Stomach (tissue), 19 donors: ENCODE measurements at places on chromosomes 2 and 18.

DNA sequence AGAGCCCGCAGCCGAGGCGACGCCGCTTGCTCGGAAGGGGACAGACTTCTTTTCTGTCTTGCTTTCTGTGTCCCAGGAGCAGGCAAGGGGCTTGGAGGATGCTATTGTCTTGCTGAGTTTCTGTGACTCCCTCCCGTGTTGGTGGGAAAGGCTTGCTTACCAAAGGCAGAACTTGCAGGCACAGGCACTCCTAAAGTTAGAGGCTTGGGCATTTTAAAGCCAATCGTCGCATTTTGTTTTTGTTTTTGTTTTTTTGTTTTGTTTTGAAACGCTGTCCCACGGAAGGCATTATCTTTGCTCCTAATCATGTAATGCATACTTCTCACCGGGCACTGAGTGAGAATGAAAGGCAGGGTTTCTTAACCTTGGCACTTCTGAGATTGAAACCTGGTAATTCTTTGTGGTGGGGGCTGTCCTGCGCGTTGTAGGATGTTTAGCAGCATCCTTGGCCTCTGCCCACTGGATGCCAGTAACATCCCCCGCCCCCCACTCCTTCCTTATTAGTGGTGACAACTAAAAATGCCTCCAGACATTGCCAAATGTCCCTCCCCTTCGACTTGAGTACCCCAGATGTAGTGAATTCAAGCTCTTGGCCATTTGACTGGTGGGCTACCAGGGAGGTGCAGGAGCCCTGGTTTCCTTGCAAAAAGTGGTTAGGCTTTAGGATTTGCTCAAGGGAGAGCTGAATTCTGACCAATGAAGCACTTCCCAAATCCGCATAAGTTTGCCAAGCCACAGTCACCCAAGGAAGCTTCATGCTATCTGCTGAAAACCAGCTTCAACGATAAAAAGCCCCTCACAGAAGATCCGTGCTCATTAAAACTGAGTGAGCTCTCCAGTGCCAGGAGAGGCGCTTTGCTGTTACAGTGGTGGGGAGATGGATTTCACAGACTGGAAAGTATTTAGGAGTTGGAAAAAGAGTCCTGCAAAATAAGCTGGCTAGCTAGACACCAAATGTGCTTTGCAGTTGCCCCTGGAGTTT, 1.2 kb downstream of the ANTXR1 start:
- peak; percentile 59 for DNase-seq

GRCh38 chr2:88600038-88600465, 27.2 kb downstream of the EIF2AK3 start:
- peak; percentile 95 for DNase-seq

GRCh38 chr2:26982102-26982742, 11.8 kb downstream of the MAPRE3 start:
- DNase-seq, result peak; percentile 92

DNA sequence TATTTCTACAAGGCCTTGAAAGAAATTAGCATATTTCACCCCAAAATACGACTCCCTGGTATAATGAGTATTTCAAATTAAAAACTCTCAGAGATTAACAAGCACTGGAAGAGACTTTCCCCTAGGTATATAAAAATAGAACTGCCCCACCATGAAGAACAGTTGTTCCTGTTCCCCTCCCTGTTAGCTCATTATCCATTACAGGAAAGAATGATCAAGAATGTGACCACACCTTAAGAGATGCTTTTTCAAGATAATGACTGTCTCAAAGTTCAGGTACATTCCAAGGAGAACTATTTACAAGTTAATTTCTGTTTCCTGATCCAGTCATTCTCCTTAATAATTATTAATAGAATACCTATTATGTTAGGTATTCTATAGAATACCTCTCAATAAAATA, 1220.6 kb upstream of the CDH2 start:
- DNase-seq, result no peak

GRCh38 chr18:10463096-10463495, 8.7 kb downstream of the APCDD1 start:
- no peak for DNase-seq

DNA sequence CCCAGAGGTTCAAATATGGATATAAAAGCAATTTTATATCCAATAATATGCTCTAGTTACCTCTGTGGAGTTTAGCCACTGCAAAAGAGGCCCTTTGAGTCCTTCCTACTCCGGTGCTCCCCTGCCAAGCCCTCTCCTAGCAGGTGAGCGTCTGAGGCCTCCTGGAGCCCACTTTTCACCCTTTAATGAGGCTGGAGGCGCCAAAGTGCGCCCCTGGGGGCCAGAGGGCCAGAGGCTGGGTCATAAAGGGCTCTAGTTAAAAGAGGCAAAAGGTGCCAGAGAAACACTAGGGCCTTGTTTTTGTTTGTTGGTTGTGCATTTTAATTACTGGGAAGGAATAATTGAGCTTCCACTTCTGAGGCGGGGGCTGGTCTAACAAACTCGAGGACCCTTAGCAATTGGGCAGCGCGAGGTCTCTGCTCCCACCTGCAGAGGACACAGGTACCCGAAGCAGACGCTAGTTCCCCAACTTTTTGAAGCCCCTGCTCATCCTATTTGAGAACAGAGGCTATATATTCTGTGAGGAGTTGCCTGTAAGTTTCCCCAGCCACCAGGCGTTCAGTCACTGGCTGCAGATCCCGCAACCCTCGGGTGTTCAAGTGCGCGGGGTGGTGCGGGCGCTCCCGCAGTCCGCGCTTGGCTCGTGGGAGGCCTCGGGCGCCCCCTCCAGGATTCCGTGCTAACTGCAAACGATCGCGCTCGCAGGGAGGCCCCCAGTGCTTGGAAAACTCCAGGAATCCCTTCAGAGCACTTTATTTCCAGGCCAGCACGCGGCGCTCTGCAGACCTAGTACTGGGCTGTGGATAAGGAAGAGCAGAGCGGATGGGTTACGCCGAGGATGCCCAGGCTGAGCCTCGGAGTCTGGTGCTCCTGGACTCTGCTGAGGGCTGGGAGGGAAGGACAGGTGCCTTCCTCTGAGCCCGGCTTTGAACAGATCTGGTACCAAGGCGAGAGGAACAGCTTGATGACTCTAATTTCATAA, 14.1 kb downstream of the MSGN1 start:
- DNase-seq, result peak; percentile 58

GRCh38 chr2:8171608-8172007, 510.2 kb upstream of the ID2 start:
- no peak for DNase-seq

DNA sequence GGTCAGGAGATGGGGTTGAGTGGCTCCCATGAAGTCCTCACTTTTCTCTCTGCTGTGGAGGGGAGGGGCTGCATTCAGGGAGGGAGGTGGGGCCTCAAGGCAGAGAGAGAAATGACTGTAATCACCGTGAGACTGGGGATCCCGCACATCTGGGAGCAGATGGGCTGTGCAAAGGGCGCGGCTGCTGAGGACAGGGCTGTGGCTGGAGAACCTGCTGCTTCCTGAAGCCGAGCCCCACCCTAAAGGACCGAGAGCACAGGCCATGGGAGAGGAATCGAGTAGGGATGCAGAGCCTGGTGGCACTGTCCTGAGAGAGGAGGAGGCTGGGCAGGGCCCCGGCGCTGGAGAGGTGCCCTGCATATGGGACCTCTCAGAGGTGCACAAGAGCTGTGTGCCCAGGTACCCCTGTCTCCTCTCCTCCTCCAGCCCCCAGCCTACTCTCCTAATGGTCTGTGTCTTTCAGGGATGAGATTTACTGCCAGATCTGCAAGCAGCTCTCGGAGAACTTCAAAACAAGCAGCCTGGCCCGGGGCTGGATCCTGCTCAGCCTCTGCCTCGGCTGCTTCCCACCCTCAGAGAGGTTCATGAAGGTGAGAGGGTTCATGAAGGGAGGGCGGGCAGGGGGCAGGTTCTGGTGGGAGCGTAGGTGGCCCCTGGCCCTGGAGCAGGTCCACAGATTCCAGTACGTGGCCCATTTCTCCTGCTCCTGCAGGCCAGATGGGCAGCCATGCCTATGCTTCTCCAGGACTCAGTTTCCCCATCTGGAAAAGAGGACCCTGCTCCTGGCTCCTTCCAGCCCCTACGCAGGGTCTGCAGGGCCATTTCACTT, 25.9 kb upstream of the GPR17 start:
- DNase-seq, result peak; percentile 9

DNA sequence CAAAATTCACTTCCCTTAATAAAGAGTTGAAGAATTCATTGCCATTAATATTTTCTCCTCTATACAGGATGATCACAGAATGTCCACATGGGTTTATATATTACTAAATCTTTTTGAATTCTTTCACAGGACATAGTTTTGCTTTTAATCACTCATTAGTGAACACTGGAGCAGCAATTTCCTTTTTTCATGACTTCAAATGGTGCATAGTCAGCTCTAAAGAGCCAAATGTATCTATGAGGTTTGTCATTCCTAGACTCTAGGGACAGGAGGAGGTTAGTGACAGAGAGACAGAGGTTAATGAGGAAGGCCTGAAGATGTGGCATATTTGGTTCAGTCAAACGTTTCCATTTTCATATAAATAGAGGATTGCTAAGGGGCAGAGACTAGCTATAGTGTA, 111.8 kb downstream of the FSHR start:
- no peak for DNase-seq

DNA sequence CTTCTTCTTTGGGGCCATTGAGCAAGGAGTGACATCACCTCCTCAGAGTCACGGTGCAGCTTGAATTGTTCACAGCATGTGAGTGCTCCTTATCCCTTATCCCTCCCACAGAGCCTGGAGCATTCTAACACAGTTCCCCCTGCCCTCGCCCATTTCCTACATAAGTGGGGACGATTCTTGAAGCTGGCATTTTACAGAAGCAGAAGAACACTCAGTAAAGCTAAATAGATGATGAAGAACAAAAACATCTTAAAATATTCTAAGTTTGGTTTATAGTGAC, 135.8 kb upstream of the APCDD1 start:
- no peak for DNase-seq

- DNase-seq, result no peak
Observed at GRCh38 chr2:172734711-172735581, 699 bp upstream of the RAPGEF4 start.

DNA sequence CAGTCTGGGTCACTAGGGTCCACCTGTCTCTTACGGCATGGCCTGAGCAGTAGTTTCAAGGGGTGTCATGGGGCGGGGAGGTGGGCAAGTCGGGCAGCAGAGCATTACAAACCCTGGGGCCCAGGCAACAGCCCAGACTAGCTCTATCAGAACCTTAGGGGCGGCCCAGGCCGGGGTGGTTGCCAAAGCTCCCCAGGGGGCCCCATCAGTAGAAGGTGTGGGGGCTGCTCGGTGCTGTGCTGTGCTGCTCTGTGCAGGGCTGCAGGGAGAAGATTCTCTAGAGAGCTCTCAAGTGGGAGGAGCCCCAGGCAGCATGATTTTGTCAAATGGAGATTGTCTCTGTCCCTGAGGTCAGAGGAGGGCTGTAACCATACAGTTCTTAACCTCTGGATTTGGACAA, 36.4 kb upstream of the SLC14A1 start:
- DNase-seq, result no peak

DNA sequence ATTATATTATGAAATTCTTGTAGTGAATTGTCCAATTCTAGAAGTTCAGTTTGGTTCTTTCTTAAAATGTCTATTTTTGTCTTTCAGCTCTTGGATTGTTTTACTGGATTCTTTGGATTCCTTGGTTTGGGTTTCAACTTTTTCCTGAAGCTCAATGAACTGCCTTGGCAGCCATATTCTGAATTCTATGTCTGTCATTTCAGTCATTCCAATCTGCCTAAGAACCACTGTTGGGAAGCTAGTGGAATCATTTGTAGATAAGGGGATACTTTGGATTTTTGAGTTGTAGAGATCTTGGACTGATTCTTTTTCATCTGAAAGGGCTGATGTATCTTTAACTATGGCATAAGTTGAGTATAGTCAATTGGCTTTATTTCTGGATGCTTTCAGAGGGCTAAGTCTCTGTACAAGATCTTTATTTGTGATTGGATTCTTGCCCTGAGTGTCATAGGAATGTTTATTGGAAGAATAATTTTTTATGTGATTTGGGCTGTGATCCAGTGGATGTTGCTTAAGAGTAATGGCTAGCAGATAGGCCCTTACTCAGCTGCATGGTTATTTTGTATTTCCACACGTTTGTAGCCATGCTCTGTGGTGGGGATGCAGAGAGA, 42.3 kb downstream of the SERPINB7 start:
- DNase-seq, result peak; percentile 9

DNA sequence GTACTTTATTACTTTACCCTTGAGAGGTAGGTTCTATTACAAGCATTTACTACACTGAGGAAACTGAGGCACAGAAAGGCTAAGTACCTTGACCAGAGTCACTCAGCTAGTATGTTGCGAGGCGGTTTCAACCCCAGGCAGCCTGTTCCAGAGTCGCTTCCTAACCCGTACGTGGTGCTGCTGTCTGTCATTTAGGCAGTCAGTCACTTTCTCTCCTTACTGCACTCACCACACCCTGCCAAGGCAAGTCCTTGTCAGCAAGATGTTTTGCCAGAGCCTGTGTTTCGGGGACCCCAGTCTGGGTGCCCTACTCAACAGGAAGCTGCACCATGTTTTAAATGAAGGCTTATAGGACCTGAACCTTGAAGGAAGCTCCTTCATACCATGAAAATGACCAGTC, 174.9 kb downstream of the TPGS2 start:
- DNase-seq, result no peak

GRCh38 chr2:88561646-88562388, 65.4 kb downstream of the EIF2AK3 start:
- no peak for DNase-seq
